ENCODE measurements at places on chromosomes 5 and 9. TPM values are rescaled to one million over a fixed set of nuclear protein-coding genes. Genes with fewer than 3 reads are reported as not detected.

- no peak for DNase-seq
These were observed 61.1 kb upstream of the TBC1D2 start for GRCh38 chr9:98316445-98317133.

The INSL4 gene
- not detected for polyA plus RNA-seq

DNA sequence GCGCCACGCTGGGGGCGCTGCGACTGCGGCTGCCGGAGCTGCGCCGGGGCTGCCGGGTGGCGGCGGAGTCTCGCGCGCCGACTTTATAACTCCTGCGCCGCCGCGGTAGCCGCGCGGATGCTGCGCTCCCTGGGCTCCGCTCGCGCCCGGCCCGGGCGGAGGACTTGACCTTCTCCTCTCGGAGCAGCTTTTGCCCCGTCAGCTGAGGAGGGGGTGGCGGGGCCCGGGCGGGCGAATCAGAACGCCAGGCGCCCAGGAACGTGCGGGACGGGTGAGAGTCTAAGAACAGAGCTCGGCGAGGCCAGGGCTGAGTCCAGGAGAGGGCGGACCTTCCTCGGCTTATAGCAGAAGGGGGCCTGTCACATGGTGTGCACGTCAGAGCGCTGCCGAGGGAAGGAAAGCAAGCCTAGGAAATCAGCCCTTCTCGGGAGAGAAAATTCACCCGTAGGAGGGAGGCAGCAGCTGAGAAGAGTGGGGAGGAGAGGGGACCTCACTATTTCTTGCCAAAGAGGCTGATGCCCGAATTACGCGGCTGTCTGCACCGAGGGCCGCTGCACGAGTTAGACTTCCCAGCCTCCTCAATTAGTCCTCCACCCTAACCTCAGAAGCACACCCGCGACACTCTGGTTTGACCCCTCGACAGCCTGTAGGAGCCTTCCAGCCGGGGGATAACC is at the start of gene FOXD1:
Gene FOXD1, minus strand, starts transcription at position 315 of the 674 bp plus-strand sequence. CDS start 415 bp downstream, outside the sequence.
- DNase-seq, result peak; percentile 82

DNA sequence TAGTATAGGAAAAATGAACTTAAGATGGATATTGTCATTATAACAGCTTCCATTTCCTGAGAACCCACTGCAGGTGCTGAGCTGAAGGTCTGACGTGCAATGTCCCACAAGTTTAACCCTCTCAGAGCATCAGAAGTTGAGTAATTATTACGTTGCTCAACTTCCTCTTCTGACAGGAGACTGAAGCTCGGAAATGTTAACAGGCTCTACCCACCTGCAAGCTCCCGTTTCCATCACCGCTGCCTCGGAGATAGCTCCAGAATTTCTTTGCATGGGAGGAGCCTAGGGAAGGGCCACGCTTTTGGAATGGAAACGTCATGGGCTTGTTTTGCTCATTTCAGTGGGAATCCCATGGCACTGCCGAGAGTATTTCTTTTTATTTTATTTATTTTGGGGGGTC is 1.0 kb upstream of the NTMT1 start:
- no peak for DNase-seq

DNA sequence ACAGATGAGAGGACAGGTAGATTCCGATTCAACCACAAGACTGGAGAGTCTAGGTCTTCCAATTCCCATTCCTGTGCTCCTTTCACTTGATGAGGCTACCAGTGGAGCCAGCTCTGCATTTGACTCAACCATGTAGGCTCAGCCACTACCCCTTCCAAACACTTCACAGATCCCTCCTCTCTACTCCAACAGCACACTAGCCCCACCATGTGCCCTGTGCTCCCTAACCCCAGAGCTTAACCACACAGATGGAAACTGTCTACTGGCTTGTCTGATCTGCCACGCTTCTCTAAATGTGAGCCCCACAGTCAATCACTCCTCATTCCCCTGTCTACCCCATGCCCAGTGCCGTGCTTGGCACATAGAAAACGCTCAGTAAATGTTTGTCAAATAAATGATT is 508.2 kb downstream of the CDK5RAP2 start:
- DNase-seq, result no peak

- DNase-seq, result peak; percentile 48
These were observed 79.1 kb downstream of the LHFPL2 start for GRCh38 chr5:78569441-78569840.

The PCDHB6 gene
- 2.8 TPM for polyA plus RNA-seq

The CA9 gene
- polyA plus RNA-seq, result 1.3 TPM

GRCh38 chr5:113036826-113037225 is 60.2 kb downstream of the DCP2 start:
- no peak for DNase-seq

GRCh38 chr9:98549401-98549800 is 159.3 kb downstream of the GABBR2 start:
- DNase-seq, result no peak

- DNase-seq, result no peak
These were observed 18.9 kb downstream of the IPPK start for GRCh38 chr9:92650839-92651621.

The CNTNAP3 gene
- polyA plus RNA-seq, result 1.7 TPM

GRCh38 chr5:59058969-59059687 is 476.3 kb downstream of the RAB3C start:
- no peak for DNase-seq

The LOX gene
- 35.5 TPM for polyA plus RNA-seq

The TMOD1 gene
- polyA plus RNA-seq, result 2.5 TPM

GRCh38 chr9:135827301-135827700 is 80.0 kb downstream of the CAMSAP1 start:
- no peak for DNase-seq

DNA sequence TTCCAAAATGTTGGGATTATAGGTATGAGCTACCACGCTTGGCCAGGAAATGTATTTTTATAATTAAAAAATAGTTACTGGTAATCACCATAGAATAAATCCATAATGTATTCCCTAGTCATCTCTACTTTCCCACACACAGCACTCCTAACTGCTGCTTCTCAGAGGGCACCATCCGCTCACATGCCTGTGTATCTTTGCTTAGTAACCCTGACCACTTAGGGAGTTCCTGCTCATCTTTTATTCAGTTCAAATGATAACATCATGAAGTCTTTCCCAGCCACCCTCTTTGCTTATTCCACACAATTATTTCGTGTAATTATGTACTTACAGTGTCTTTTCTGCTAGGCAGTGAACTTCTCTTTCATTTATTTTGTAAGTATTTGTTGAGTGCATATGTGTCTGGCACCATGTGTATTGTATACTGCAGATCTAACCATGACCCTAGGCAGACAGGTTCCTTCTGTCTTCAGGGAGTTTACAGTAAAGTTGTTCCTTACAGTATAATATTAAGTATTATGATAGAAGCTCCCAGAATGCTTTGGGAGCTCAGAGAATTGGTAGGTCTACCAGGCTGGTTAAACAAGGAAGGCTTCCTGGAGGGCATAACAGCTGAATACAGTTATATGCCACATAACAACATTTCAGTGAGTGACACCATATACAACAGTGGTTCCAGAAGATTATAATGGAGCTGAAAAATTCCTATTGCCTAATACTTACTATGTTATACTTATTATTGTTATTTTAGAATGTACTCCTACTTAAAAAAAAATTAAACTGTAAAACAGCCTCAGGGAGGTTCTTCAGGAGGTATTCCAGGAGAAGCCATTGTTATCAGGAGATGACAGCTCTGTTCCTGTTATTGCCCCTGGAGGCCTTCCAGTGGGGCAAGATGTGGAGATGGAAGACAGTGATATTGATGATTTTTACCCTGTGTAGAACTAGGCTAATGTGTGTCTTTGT is 39.2 kb downstream of the DCAF10 start:
- no peak for DNase-seq

- DNase-seq, result no peak
These were observed 76.6 kb upstream of the NR4A3 start for GRCh38 chr9:99745085-99745484.

DNA sequence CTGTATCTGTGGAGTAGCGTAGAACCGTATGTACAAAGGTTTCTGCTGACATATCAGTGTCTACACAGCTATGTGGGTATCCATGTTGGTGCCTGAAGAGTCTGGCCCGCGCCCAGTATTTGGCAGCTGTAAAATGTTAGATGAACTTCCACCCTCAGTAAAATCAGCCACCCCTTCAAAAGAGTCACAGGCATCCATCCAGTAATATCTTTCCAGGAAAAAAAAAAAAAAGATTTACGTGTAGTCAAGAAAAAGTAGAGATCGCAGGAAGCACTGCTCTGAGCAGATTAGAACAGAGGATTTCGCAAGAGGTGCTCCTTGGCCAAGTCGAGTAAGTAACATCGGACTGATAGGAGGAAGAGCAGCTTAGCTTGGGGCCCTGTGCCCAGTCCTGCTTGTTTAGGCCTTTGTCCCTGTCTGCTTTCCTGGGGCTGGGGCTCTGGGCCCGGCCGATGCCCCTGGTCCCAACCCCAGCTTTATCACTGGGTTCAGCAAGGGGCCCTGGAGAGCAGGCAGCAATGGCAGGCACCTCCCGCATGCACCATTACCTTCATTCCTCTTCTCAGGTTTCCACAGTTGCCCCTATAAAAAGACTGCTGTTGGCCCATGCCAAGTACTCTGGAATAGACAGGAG is 21.2 kb downstream of the DAPK1 start:
- DNase-seq, result no peak

The PCDHGB6 gene
- polyA plus RNA-seq, result 8.4 TPM

DNA sequence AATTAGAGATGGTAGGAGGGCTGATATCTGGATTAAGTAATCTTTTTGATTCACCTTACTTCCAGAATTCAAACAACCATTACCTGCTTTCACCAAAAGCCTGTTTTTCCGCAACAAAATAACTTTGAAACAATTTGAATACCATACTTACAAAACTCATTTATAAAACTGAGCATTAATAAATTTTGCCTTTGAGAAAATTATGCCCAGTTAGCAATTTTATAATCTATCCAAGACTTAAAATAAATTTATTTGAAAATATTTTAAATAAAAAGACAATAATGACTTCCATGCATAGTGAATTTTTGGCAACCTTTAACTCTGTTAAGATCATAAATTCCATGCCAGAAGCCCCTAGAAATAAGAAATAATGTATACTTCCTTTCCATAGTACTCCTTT is 71.3 kb upstream of the FTMT start:
- DNase-seq, result no peak

DNA sequence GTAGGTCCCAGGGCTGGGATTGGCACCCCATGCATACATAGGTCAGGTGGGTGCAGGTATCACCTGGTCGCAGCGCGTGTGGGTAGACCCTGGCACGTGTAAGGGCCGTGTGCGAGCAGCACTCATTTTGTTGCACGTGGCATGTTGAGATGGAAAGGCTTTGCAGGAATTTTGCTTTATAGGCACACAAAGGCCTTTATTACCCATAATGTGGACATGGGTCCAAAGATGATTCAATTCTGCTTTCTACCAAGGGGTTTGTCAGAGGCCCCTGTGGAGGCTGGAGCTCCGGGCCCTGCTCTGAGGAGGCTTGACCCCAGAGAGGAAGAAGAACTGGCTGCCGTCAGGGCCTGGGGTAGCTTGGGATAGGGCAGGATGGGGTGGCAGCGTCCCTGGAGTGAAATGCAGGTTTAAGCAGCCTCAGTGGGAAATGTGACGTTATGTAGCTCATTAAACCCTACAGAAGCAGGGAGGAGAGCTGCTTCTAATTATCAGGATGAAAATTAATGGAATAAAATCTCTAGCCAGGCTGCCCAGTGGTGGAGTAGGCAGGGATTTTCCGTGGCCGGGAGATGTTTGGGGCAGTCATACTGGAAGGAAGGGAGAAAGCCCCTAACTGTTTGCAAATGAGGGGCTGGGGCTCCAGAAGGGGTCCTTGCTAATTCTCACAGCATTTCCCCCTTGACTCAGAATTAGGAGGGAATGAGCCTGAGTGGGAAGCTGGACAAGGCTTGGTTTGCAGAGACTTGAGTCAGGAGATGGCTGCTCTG is 103.3 kb upstream of the PITX1 start:
- no peak for DNase-seq

GRCh38 chr5:170612256-170612678 is 108.4 kb downstream of the KCNIP1 start:
- DNase-seq, result no peak

- peak; percentile 88 for DNase-seq
These were observed 53.5 kb upstream of the TJP2 start for GRCh38 chr9:69120380-69121154.

DNA sequence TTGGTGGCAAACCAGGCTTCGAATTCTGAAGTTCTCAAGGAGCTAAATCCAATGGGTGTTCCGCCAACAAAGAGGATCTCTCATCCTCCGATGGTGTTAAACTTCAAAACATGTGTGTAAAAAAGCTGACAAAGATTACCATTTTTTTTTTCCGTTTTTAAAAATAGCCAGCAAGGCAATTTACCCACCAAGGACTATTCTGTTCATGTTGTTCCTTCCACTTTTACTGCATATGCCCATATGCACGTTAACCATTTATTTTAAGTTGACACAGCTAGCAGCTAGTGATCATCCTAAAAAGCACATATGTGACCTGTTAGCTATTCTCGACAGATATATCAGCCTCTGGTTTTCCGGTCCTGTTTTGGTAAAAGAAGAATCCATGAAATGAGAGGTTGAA is 326.7 kb downstream of the PLK2 start:
- no peak for DNase-seq

- DNase-seq, result no peak
These were observed 193.1 kb upstream of the PTGER4 start for GRCh38 chr5:40486437-40487275.

The PPP2R2B gene
- 0.41 TPM for polyA plus RNA-seq

GRCh38 chr5:16152601-16153568 is 26.7 kb downstream of the MARCHF11 start:
- no peak for DNase-seq
